ENCODE measurements at places on chromosomes 5 and 9.
A peak's percentile ranks its signal among the peaks of the same experiment; 100 is the strongest.

DNA sequence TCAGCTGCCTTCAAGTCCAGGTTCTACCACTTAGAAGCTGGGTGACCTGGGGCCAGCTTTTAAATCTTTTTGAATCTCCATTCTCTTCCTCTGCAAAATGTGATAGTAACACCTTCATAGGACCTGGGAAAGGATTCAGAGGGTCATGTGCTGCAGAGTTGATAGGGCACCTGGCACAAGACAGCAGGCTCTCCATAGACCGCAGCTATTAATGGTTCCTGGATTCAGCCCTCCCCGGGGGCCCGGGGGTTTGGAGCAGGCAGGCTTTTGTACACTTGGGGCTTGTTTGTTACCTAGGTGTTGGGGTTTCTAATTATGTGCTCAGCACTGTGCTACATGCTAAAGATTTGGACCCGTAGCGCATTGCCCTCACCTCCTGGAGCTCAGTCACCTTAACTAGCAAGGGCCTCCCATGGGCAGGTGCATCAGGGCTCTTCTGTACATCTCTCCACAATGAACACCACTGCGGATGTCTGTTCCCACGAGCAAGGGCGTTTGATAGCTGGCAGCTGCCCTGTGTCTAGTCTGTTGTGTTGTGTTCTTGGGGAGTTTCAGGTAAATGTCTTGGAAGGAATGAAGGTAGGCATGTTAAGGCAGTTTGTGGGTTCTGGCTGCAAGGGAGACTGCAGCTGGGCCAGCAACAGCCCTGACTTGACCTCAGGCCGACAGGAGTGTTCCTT lies 12.1 kb downstream of the PRRC2B start:
- no peak for DNase-seq

- DNase-seq, result peak; percentile 30
Observed at GRCh38 chr5:150801117-150801927, 22.8 kb downstream of the SMIM3 start.

GRCh38 chr9:83544002-83544698 lies 5.9 kb upstream of the FRMD3 start:
- peak; percentile 54 for DNase-seq

DNA sequence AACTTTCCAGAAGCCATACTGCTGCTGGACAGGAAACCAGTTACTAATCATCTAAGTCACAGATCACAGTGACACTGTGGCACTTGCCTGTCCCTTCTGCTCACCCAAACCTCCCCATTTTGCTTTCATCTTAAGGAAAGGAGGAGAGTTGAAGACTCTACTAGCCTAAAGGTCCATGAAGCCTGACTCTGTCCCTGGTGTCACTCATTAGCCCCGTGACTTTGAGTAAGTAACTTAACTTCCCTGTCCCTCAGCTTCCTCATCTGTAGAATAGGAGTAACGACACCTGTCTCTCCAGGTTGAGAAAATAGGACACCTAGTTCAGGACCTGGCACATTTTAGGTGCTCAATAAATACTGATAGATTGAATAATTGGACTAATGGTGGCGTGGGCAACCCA lies 536 bp upstream of the SLC6A7 start:
- no peak for DNase-seq

GRCh38 chr5:147309621-147310020 lies 74.8 kb downstream of the STK32A start:
- DNase-seq, result no peak

DNA sequence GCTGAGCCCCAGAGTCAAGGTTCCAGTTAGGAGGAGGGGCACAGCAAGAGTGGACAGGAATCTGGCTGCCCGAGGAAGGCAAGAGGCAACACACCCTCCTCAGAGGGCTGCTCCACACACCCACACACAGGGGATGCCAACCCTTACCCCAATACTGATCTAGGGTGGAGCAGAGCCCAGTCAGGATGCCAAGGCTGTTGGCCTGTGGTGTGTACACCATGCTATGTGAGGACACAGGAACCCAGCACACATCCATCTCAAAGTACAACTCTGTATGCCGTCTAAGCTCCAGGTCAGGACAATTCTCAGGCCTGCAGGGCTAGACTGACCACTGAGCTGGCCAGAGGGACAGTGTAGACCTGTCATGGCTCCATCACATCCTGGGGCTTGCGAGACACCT lies 2.6 kb downstream of the SEPTIN8 start:
- no peak for DNase-seq

DNA sequence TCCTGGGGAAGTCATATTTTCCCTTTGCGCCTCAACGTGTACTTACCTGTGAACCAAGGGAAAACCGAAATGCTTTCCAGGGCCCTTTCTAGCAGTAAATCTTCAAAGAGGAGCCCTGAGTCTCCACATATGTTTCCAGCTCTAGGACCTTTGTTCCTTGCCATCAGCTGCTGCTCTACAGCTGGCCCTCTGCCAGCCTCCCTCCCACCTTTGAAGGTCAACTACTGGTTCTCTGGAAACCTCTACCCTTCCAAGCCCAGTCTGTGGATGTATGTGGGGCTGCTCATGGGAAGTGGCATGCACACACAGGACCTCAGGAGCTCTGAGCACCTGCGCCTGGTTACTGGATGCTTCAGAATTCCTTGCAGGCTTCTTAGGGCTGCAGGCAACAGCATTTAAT lies 117.2 kb downstream of the PSD2 start:
- DNase-seq, result no peak

DNA sequence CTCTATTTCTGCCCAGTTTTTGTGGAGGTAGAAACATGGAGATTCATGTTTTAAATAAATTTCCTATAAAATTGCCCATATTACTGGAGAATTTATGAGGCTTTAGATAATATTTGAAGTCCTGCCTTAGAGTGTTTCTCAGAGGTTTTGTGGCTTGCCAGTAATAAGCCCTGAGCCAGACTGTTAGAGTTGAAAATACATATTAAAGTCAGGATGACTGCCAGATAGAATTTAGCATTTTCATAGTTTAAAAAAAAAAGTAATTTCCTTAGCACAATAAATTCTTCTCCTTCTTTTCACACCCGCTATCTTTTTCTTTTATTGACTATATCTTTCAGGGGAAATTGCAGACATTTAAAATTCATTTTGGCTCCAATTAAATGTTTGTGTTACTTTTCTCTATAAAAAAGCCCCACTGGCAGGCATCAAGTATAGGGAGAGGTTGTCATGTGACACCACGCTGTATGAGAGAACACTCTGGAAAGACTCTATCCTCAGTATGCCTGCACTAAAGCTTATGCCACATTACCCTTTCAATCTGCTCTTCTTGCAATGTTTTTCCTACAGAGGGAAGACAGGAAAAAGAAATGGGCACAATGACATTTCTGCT lies 135.2 kb downstream of the MPDZ start:
- no peak for DNase-seq

GRCh38 chr5:180605554-180606214 lies 14.4 kb upstream of the SCGB3A1 start:
- peak; percentile 77 for DNase-seq

DNA sequence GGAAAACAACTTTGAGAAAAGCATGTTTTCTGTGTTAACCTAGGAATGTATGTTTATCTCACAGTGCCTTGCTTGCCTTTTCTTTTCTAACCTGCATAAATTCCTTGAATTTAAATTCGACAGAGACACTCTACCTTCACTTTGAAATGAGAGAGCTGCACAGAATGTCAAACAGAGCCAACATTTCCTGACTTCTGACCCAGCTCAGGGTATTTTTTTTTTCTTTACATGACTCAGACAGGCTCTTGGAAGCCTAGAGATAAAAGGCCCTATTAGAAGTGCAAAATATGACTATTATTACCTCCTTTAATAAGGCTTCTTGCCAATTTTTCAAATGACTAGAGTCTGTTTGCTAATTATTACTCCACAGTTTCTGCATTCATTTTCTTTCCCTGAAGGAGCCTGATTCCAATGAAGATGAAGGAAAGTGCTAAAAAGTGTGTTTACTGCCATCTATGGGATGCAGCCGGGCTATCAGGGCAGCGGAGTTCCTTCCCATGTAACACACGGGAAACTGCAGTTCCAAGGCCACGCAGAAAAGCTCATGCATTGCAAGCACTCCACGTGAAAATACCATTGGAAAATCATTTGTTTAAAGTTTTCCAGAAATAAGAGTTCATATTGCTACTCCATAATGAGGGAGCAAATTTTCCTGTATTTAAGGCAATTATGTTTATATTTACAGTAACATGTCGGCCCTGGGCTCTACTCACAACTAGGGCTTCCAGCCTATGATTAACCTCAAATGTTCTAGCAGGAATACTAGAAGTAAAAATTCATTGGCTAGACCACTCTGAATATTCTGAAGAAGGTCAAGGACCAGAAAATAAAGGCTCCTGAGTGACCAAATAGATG lies 485.6 kb downstream of the ZSWIM6 start:
- peak; percentile 13 for DNase-seq

GRCh38 chr9:115855458-115856133 lies 298.0 kb upstream of the PAPPA start:
- no peak for DNase-seq

DNA sequence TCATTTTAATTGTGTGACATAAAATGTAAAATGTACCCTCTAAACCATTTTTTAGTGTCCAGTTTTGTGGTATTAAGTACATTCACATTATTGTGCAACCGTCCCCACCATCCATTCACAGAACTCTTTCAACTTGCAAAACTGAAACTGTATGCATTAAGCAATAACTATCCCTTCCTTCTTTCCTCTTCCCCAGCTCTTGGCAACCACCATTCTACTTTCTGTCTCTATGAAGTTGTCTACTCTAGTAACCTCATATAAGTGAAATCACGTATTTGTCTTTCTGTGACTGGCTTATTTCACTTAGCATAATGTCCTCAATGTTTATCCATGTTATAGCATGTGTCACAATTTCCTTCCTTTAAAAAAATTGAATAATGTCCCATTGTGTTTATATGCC lies 142.4 kb downstream of the C9orf152 start:
- no peak for DNase-seq

- DNase-seq, result no peak
Observed at GRCh38 chr9:35938474-35939356, 19.2 kb downstream of the OR2S2 start.

GRCh38 chr9:135669616-135670285 lies 6.6 kb downstream of the LCN9 start:
- DNase-seq, result no peak

DNA sequence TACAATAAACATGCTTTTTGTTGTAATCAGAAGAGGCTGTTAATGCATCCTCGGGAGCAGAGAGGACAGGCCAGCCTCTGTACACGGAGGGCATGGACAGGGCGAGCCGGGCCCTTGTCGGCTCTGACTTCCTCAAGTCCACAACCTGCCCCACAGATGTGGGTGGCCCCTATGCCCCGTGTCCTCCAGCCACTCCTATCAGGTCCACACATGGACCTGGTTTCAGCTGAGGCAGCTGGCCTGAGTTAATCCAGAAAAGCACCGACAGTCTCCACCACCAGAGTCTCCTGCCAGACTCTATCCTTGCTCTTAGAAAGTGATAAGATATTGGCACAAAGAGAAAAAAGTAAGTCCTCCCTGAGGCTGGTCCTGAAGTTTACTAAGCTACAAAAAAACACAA lies 52.4 kb upstream of the PHYKPL start:
- DNase-seq, result no peak

- no peak for DNase-seq
Observed at GRCh38 chr9:98521141-98521540, 187.6 kb downstream of the GABBR2 start.

DNA sequence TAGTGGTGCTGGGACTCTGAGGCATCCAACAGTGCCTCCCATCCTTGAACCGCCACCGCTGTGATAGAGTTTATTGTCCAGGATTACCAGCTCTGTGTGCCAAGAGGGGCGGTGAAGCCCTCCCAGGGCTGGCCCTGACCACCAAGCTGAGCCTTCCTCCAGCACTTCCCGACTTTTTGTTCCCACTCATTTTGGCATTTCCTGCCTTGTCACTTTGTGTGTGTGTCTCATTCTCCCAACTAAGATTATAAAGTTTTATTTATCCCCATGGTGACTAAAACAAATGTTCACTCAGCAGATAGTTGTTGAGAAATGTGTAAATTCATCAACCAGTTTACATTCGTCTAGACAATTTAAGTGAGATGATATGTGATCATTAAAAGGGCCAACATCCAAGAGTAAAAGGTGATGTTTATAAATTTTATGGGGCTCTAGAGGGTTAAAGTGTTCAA lies 2.5 kb downstream of the F2R start:
- no peak for DNase-seq

DNA sequence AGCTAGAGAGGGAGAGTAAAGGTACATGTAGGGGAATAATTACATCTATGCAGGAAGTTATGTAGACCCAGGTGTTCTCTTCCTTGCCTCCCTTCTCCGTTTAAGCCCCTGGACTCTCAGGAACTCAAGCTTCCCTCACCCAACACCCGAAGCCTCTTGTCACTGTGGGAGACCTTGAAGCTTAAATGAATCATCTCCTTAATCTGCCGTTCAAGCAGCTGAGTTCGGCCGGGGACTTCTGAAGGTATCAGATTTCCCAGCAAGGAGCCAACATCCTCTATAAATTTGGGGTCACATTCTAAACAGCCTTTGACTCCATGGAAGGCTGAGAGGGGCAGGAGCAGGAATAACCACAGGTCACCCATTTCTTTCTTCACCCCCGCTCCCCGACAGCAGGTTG lies 412 bp downstream of the IZUMO3 start:
- no peak for DNase-seq

- DNase-seq, result no peak
Observed at GRCh38 chr9:12702160-12702758, 9.1 kb downstream of the TYRP1 start.

GRCh38 chr9:1604942-1605560 lies 410.1 kb upstream of the SMARCA2 start:
- DNase-seq, result peak; percentile 1

DNA sequence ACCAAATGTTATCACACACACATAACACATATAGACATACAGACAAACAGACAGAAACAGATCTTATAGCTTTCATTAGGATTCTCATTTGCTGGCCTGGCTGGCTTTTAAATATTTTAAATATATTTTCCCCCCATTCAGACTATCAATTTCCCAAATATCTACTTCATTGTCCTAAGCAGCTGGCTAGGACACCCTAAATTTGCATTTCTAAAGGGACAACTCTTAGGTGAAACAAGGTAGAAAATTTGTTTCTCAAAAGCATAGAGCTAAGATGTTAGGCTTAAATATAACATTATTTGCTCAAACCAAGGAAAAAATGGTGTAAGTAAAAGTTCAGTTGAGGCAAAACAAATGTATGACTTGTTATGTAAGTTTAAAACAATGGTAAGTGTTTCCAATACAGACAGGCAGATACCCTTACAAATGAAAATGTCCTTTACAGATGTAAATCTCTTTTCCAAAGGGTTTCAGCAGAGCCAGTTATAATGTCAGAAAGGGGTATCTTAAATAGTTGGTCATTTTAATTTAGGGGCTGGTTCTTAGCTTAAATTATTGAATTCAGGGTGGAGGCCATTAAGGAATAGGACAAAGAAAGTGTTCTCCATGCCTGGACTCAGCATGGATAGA lies 522.8 kb downstream of the DMRTA1 start:
- DNase-seq, result no peak
